ENCODE measurements at places on chromosomes 1 and 21.

DNA sequence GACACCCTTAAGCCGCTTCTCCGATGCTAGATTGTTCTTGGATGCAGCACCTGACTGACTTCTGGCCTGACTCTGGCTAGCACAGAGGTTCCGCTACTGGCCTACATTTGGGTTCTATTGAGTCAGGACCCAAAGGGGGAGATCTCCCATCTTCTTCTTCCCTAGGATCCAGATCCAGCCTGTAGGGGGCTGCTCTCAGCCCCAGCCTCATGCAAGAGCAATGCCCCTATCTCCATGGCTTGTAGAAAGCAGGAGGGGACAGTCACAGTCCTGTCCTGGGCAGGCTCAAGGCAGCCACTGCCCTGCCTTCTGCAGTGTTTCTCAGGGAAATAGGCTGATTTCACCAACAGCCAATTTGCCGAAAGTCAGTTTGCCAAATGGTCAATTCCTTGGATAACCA is 6.3 kb upstream of the ADAR start:
- no peak for DNase-seq

- DNase-seq, result no peak
These were observed 213.5 kb upstream of the MAP1LC3C start for GRCh38 chr1:242212401-242212800.

DNA sequence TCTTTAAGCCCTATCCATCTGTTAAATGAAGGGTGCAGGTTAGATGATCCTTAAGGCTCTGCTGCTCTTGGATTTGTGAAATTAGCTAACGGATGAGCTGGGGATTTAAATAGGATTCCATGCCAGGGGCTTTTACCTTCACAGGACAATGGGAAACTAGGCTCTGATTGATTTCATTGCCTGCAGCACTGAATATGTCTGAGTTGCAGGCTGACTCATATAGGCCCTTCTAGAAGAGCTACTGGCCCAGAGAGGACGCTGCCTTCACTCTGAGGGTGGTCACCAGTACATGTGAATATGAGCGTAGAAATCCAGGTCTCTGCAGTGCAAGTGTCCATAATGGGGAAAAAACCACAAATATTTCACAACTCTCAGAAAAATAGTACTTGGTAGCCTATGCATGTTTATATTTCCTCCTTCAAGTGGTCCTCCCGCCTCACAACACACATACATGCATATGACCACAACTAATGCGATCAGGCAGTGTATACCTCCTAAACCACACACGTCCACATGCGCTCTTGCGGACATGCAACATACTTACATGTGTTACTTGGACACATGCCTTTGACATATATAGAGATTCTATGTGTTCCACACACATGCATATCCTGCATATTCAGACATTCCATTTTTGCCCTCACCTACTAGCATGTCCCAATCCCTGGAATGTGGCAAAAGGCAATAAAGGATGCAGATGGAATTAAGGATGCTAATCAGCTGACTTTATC is 233.8 kb upstream of the JUN start:
- no peak for DNase-seq

DNA sequence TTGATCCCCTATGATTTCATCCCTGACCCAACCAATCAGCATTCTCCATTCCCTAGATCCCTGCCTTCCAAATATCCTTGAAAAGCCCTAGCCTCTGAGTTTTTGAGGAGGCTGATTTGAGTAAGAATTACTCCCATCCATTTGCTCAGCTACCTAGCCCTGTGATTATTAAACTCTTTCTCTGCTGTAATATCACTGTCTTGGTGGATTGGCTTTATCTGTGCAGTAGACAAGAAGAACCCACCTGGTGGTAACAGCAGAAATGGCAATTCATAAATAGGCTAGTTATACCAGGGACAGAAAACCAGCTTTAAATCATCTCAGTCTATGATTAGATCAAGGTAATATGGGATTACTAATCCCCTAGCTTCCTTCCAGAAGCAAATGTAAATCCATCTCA is 13.0 kb downstream of the IL20 start:
- no peak for DNase-seq

DNA sequence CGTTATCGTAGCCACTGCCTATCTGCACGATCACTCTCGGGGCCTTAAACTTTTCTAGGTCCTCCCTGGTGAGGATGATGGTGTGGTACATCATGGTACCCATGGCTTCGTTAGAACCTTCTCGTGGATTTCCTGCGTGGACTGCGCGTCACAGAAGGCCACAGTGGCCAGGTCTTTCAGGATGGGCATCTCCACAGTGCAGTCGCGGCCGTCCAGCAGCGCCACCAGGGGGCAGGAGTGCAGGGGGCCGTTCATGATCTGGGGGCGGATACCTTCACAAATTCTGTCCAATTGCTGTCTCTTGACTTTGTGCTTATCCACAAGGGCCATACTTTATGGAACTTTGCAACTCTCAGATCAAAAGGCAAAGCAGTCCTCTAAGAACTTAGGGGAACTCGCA is 69.6 kb downstream of the WLS start:
- DNase-seq, result no peak

- no peak for DNase-seq
These were observed 344.0 kb downstream of the CHRM3 start for GRCh38 chr1:239730378-239730777.

DNA sequence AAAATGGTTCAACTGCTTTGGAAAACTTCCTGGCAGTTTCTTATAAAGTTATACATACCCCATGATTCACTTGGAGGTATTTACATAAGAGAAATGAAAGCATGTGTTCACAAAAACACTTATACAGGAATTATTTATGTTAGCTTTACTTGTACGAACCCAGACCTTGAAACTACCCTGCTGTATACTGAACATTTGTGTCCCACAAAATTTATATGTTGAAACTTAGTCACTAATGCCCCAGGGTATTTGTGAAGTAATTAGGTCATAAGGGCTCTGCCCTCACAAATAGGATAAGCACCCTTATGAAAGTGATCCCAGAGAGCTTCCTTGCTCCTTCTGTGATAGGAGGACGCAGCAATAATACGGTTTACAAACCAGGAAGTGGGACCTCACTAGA is 42.7 kb upstream of the B3GALT2 start:
- DNase-seq, result no peak

DNA sequence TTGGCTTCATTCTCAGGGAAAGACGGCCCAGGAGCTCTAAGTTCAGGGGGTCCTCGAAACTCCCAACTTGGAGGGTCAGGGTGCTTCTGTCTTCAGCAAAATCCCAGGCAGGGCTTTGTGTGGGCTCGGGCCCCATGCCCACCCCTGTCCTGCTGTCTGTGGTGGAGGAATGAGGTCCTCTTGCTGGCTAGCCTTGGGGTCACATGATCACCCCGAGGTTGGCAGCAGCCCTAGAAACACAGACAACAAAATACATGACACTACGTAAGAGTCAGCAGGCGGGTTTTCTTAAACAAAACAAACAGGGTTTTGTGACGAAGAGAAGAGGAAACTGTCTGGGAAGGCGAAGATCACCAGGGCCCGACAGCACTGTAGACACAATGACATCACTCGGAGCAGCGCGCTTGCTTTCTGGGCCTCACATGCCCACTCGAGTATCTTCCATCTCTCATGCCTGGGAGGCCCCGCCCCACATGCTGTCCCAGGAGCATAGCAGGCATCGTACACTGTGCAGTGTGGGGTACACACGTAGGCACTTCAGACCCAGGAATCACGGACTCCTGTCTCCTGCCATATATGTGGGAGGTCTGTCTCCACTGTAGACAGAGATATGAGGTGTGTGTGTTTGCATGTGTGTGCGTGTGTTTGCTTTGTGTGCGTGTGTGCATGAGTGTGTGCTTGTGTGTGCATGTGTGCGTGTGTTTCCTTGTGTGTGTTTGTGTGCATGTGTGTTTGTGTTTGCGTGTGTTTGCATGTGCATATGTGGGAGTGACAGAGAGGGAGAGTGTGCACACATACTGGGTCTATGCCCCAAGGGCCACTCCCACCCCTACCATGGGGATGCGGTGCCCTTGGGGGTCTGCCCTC is 94.7 kb downstream of the SIK1 start:
- no peak for DNase-seq

GRCh38 chr1:212688341-212689047 is 11.1 kb downstream of the BATF3 start:
- DNase-seq, result no peak

DNA sequence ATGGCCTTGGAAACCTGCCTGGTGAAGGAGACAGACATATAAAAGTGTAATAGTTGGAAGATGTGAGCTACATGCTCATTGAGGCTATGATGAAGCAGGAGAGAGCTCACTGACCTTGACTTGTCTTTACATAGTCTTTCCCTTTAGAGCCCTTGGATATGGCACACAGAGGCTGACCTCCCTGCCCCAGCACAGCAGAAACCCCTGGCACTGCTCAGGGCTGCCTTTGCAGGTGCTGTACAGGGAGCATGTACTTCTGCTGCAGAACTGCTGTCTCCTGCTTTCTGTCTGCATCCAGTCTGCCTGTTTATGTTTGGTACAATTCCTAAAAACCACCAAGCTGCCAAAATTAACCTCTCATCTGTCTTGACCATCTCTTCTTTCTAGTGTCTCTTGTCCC is 80.5 kb downstream of the C1orf21 start:
- DNase-seq, result no peak

DNA sequence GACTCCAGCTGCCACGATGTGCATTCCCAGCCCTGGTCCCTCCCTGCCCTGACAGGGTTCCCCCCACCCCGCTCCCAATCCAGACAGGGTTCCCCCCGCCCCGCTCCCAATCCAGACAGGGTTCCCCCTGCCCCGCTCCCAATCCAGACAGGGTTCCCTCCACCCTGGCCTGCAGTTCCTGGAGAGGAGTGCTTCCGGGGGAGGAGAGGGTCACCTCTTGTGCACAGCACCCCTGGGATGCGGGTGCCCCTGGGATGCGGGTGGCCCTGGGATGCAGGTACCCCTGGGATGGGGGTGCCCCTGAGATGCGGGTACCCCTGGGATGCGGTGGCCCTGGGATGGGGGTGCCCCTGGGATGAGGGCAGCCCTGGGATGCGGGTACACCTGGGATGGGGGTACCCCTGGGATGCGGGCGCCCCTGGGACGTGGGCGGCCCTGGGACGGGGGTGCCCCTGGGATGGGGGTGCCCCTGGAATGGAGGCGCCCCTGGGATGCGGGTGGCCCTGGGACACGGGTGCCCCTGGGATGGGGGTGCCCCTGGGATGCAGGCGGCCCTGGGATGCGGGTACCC is 36.7 kb upstream of the SLC19A1 start:
- no peak for DNase-seq

DNA sequence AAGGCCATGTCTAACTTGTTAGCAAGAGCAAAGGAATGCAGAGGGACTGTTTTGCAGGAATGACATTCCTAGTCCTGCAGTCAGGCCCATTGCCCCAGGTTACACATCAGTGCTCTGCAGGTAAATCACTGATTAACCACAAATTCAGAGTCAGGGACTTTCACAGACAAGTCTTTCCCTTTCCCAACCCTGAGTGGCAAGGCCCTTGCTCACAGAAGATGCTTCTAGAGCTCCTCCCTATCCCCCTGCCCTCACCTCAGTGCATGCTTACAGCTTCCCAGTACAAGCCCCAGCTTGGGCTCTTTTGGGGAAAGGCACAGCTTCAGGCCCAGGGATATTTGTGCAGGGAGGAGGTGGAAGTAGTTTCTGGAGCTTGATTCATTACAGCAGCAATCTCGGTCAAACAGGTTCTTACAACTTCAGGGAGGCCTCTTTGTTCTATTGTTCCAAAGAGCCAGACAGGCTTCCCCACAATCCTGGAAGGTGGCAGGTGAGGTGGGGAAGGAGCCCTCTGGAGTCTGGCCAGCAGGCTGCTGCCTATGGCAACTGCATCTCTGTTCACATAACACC is 53.9 kb downstream of the CASQ2 start:
- DNase-seq, result no peak

DNA sequence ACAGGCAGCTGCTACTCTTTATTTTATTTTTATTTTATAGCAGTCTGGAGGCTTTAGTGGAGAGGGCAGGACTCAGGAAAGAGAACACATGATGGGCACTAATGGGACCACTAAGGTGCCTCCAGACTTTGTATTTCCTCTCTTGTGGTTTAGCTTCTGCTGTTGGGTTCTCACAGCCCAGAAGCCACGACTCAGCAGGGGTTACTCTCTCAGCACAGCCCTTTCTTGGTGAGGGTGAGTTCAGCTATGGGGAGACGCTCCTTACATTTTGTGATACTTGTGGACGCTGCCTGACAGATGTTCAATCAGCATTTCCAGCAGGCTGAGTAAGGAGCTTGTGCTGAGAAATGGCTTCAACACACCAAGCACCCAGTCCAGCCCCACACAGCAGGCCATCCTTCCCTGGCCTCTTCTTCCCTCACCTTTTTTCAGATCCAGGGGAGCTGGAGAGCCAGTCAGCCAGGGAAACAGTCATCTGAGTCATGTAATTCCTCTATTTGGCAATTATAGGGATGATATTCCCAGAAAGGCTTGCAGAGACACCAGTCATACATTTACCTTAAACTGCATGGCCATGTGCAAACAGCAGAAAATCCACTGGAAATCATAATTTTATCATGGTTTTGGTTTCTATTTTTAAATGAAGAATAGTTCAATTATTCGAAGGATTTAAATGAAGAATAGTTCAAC is 53.2 kb upstream of the RAB3GAP2 start:
- no peak for DNase-seq

DNA sequence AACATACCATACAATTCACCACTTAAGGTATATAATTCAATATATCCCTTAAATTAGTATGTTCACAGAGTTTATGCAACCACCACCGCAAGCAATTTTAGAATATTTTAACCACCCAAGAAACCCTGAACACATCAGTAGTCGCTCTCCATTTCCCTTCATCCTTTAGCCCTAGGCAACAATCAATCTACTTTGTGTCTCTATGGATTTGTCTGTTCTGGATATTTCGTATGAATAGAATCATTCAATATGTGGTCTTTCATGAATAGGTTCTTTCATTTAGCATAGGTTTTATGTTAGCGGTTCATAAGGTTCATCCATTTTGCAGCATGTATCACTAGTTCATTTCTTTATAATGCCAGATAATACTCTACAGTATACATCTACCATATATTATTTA is 4.2 kb upstream of the DPT start:
- DNase-seq, result no peak

GRCh38 chr1:157515709-157516108 is 36.6 kb downstream of the FCRL5 start:
- DNase-seq, result no peak

DNA sequence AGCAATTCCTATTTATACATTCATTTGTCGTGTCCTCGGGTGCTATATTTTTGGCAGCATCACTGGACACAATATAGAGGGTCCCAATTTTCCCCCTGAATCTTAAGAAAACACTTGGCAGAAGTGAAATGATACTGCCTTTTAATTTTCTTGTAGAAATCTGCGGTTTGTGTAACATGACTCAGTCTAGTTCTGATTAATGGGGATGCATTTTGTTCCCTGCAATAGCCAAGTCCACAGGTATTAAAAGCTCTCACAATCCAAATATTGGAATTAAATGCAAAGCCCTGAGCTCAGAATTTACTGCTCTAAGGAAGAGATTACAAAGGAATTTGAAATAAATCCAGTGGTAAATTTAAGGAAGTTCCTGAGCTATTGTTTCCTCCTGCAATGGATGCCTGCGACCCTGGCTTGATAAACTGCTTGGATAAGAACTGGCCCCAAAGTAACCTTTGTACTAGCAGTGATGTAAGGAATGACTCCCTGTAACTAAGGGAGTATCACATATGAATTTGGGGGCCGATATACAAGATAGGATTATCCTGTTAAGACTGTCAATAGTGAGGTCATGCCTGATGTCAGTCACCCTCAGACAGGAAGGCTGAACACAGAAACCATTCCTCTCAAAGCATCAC is 349.7 kb upstream of the C1orf87 start:
- no peak for DNase-seq

All from stimulated activated CD4-positive, alpha-beta T cell treated with anti-CD3 and anti-CD28 coated beads, Interleukin-2, amount 100 ng/mL, for 24 hours (primary cell).